ENCODE measurements at places on chromosomes 4 and X.

DNA sequence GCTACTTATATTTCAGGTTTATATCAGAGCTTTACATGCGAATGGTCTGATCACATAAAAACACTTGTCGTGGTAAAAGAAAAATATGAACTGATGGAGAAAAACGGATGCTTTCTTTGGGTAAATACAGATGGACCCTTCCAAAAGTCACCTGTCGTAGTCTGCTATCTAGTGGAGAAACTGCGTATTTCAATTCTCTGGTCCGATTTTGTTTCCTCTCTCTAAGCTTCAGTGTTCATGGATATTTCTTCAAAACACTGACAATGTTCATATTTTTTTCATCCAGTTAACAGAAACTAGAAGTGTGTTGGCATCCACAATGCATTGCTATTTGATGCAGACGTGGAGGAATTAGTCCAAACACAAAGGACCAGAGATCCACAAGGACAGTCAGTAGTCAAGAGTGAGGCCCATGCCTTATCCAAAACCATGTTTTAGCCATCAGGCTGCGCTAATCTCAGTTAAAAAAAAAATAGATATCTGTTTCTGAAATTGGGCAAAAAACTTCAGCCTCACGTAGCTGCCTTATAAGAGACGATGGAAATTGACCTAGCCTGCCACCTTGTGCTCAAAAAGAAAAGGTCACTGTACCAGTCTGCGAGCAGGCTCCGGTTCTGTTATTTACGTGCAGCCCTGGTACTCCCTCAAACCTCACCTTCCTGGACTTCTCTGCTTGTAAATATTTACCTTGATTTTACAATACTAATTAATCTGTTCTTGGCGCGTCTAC lies 16.0 kb downstream of the MEPE start:
- DNase-seq: no peak

GRCh38 chrX:43566170-43566569 lies 89.9 kb upstream of the MAOA start:
- no peak for DNase-seq

DNA sequence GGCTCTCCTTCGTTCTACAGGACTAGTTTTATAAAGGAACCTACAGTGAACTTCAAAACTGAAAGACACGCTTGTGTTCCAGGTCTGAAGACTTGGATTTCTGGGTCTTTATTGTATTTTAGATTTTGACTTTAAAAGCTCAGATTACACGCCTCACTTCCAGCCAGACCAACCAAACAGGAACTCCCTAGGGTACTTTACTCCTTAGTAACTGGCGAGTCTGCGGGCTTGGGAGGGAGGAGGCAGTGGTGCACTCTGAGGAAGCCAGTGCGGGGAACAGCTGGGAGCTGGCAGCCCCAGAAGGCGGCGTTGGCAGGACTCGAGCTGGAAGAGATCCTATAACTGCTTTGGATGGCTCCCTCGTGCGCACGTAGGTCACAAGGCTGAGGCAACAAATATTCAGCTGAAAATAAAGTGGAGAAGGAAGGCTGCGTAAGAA lies 391 bp upstream of the PHKA1 start:
- no peak for DNase-seq

GRCh38 chr4:101556842-101557241 lies 209.5 kb upstream of the PPP3CA start:
- DNase-seq: no peak

- DNase-seq: no peak
Measured at GRCh38 chr4:13892739-13893105, 265.2 kb upstream of the BOD1L1 start.

- no peak for DNase-seq
Measured at GRCh38 chr4:47485768-47486167, 693 bp downstream of the ATP10D start.
